ENCODE measurements at places on chromosomes 6 and 20. TPM values are rescaled to one million over a fixed set of nuclear protein-coding genes. Genes with fewer than 3 reads are reported as not detected.

GRCh38 chr6:167146977-167147376, 10.8 kb downstream of the GPR31 start:
- DNase-seq = peak; percentile 6

- peak; percentile 38 for DNase-seq
These were observed 66.8 kb upstream of the IYD start for GRCh38 chr6:150301846-150302519.

Gene AKAP12
- total RNA-seq = 37.3 TPM

Gene PLN
- not detected for total RNA-seq

Gene POPDC3
- 0.62 TPM for total RNA-seq

- no peak for DNase-seq
These were observed 77.3 kb downstream of the TRMT11 start for GRCh38 chr6:126063512-126064146.

DNA sequence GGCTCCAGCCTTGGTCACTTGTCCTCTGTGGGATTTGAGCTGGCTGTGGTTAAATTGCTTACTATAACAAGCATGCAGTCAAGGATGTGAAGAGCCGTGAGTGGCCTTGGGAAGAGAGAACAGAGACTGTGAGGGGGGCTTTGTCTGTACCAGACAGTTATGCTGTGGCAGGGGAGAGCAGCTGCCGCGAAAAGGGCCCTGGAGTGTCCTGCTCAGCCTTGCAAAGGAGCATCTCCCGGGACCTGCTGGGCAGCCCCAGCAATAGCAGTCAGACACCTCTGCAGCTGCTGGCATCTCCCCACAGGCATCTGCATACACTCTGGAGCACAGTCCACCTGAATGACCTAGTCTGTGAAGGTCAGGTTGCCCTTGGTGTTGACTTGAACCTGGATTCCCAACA, 6.3 kb downstream of the EBF4 start:
- no peak for DNase-seq

DNA sequence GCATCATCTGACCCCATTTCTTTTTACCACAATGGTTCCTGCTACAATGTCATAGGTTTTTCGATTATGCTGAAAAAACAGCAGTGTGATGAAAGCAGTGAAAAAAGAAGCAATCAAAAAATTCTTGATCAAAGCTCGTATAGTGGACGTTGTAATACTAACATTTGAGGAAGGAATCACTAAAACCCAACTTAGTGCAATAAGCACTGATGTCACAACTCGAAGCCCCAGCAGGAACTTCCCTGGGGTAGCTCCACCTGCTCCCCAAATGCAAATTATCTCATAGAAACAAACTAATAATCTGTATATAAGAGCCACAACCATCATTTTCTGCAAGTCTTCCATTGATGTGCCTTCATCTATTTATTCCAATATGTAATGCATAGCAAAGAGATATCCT, 285.6 kb upstream of the SGK1 start:
- DNase-seq = no peak

DNA sequence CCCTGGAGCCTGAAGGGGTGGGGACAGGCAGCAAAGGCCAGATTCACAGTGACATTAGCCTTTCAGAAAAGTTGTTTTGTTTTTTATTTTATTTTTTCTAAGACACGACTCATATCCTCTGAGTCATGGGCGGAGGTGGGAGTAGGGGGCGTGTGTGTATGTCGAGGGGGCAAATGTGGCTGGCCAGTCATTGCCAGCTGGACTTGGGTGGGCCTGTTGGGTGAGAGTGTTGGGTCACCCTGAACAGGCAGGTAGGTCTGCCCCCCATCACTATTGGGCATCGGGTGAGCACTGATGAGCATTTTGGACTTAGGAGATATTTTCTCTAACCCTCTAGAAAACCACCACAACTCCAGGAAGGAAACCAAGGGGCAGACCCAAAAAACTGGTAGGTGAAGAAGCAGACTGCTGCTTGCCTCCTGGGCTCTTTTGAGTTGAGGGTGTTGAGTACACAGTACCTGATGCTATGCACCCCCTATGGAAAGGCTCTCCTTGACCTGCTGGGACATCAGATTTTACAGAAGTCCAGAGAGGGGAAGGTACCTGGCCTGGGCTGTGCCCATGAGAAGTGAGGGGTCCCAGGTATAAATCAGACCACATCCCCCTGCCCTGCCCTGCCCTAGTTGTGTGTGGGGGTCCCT, 5.6 kb downstream of the SMIM29 start:
- no peak for DNase-seq

GRCh38 chr6:138971601-138972000, 16.5 kb downstream of the REPS1 start:
- DNase-seq = peak; percentile 30

- peak; percentile 27 for DNase-seq
These were observed 142.9 kb upstream of the SALL4 start for GRCh38 chr20:51945177-51945576.

Gene SCRT2
- 0.50 TPM for total RNA-seq

- DNase-seq = no peak
These were observed 38.0 kb upstream of the FAM83D start for GRCh38 chr20:38888059-38888831.

- DNase-seq = no peak
These were observed 4.3 kb downstream of the CEBPB start for GRCh38 chr20:50194831-50195523.

DNA sequence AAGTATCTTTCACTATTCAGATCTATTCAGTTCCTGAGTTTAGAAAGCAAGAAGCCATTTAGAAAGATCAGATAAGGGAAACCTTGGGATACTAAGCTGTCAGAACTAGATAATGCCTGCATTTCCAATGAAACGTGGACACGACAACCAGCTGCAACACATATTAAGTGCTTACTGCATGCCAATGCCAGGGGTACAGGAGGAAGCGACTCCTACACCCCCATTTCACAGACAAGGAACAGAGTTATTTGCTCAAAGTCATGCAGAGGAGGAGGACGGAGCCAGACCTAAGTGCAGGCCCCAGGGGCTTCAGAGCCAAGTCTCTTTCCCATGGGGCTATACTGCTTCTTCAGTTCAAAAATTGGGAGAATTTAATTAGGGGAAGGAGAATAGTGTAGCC, 62.4 kb downstream of the PREX1 start:
- DNase-seq = no peak

Gene TRIM31
- total RNA-seq = not detected

Gene AVP
- total RNA-seq = not detected

GRCh38 chr6:91241946-91242613, 655.2 kb upstream of the MAP3K7 start:
- no peak for DNase-seq

DNA sequence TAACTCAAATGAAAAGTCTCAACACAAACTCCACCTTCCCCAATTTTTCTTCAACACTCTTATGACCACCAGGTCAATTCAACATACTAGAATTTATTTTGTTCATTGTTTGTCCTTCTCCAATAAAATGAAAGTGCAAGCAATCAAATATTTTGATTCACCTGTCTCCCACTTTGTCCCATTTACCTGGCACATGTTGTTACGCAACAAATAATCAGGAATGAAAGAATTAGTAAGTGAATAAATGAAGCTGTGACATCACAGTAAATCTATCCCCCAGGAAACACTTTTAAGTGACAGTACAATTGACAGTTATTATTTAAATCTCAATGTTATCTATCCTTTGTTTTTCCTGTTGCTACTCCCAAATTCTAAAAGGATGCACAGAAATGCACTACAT, 393.7 kb upstream of the OPRM1 start:
- DNase-seq = no peak

GRCh38 chr6:31270788-31271640, 878 bp downstream of the HLA-C start:
- peak; percentile 57 for DNase-seq

- no peak for DNase-seq
These were observed 192.6 kb upstream of the CITED2 start for GRCh38 chr6:139567095-139567494.

DNA sequence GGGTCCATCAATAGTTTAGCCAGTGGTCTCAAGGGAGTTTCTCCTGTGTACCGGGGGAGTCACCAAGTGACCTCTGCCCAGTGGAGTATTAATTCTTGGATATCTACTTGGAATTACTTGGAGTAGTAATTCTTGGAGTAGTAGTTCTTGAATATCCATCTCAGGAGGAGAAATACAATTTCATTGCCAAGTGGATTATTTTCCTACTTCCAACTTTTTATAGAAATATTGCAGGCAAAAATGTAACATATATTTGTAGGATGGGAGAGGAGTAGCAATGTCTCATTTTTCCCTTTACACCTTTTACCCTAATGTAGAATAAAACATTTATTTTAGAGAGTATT, 91.6 kb upstream of the FAM184A start:
- DNase-seq = no peak

- DNase-seq = no peak
These were observed 2.4 kb upstream of the GCLC start for GRCh38 chr6:53547166-53547810.

DNA sequence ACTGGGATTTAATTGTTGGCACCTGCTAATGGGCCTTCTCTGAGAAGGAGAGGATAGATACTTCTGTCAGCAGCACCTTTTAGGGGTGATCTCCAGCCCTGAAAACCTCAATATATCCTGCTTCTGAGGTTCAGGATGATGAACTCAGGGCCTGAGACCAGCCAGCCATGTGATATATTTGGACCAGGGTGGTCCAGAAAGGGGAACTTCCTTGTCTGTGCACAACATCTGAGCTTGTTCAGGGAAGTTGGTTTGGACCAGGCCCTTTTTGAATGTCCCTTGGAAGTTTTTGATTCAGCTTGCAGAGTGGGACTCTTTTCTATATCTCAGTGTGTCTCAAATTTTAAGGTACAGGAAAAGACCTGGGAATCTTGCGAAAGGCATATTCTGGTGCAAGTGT, 85.8 kb downstream of the GFRA4 start:
- no peak for DNase-seq

Gene FAM217A
- total RNA-seq = not detected

Gene CNKSR3
- 10.5 TPM for total RNA-seq

DNA sequence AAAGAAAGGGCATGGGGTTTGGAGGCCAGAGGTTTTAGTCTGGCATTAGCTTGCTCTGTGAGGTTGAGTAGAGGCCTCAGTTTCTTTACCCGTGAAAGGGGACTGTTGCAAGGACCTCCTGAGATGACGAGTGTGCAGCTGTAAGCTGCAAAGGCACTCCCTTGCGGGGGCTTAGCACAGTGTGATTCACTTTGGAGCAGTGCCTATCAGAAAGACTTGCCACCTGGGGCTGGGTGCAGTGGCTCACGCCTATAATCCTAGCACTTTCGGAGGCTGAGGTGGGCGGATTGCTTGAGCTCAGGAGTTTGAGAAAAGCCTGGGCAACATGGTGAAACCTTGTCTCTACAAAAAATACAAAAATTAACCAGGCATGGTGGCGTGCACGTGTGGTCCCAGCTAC, 7.5 kb upstream of the BAK1 start:
- no peak for DNase-seq

- DNase-seq = no peak
These were observed 151.5 kb downstream of the QKI start for GRCh38 chr6:163566056-163566455.

DNA sequence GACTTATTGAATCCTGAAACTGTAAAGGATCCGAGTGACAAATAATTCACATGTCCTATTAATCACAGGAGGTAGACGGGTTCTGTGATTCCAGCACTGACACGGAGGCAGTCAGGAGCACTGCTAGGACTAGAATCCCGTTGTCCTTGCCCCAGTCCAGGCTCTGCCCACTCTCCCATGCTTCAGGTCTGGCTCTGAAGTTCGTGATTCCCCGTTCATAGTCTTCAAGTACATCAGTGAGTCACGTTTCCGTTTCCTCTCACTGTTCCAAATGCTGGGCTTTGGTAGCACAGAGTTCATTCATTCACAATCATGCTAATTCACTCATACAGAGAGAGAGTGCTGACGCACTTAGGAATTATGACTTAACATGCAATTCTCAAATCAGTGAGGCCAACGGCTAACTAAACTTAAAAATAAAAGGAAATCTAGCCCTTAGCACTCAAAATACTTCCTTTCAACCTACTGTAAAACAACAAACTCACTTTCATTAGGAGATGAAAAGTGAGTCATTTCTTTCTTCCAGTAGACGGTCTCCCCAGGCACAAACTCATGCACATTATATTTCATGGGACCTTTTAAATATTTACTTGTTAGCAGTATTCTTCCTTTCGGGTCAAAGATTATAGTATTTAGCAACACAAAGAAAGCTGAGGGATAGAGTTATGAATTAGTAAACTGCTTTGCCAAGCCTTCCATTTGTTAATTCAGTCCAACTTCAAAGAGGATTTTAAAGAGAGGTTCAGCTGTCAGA, 94.0 kb upstream of the NHSL1 start:
- peak; percentile 97 for DNase-seq

Gene BPIFB1
- not detected for total RNA-seq

Gene NEU1
- 34.3 TPM for total RNA-seq

- peak; percentile 21 for DNase-seq
These were observed 13.4 kb upstream of the CPNE5 start for GRCh38 chr6:36852481-36853147.

DNA sequence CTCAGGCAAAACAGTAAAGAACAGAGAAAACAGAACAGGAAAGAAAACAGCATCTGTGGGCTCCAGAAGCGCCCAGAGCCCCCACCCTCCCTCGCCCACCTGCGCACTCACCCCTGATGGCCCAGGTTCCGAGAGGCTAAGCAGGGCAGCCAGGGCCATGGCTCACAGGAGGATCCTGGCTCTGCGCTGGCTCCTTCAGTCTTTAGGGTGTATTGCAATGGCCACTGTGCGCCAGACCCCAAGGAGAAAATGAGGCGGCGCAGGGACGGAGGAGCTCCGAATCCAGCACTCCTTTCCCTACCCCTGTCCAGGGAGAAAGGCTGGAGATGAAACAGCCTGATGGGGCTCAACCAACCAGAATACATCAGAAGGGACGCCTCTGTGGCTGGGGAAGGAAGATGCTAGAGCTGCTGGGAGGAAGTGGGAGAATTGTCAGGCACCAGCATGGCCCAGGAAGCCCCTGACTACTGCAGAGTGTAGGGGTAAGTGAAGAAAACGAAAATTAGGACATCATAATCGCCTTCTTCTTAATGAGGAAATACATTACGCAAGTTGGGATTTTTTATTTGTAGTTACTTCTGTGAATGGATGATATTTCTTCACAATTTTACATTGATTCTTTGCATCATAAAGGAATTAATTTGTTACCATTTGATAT, 49.0 kb downstream of the COL11A2 start:
- no peak for DNase-seq

Gene FBXO30
- 12.2 TPM for total RNA-seq

GRCh38 chr6:53703047-53703446, 37.5 kb upstream of the KLHL31 start:
- DNase-seq = no peak

Gene PSORS1C1
- total RNA-seq = not detected

Gene CALHM4
- not detected for total RNA-seq

Gene SUMO4
- total RNA-seq = 2.8 TPM

GRCh38 chr6:54847799-54848597, 1.4 kb downstream of the FAM83B start:
- no peak for DNase-seq

- DNase-seq = no peak
These were observed 155.6 kb upstream of the CDH4 start for GRCh38 chr20:61096463-61096862.

Gene BTNL2
- not detected for total RNA-seq
